ENCODE measurements at places on chromosomes 3 and 15. TPM values are rescaled to one million over a fixed set of nuclear protein-coding genes. Genes with fewer than 3 reads are reported as not detected.

MYEF2 gene
- total RNA-seq, result 41.4 TPM

GRK7 gene
- total RNA-seq, result not detected

LSAMP gene
- 11.0 TPM for total RNA-seq

CEP152 gene
- total RNA-seq, result 58.9 TPM

SPPL2A gene
- 107 TPM for total RNA-seq

TMCO5A gene
- total RNA-seq, result not detected

GPR149 gene
- not detected for total RNA-seq

NMB gene
- not detected for total RNA-seq

SLC33A1 gene
- total RNA-seq, result 30.3 TPM

PPP2R3A gene
- 8.8 TPM for total RNA-seq

ITIH4 gene
- 19.0 TPM for total RNA-seq

SPTSSB gene
- total RNA-seq, result not detected

LTK gene
- 2.8 TPM for total RNA-seq

RBP2 gene
- 0.89 TPM for total RNA-seq

SNURF gene
- 11.4 TPM for total RNA-seq

LIPH gene
- total RNA-seq, result 29.2 TPM

CPB1 gene
- 11.3 TPM for total RNA-seq

RCCD1 gene
- 8.6 TPM for total RNA-seq
